Fibroblast of the aortic adventitia (primary cell): ENCODE measurements at places on chromosomes 2 and 18. TPM values are rescaled to one million over a fixed set of nuclear protein-coding genes. Genes with fewer than 3 reads are reported as not detected.

GRCh38 chr2:191029280-191029950 is 15.4 kb upstream of the STAT1 start:
- no peak for DNase-seq

DNA sequence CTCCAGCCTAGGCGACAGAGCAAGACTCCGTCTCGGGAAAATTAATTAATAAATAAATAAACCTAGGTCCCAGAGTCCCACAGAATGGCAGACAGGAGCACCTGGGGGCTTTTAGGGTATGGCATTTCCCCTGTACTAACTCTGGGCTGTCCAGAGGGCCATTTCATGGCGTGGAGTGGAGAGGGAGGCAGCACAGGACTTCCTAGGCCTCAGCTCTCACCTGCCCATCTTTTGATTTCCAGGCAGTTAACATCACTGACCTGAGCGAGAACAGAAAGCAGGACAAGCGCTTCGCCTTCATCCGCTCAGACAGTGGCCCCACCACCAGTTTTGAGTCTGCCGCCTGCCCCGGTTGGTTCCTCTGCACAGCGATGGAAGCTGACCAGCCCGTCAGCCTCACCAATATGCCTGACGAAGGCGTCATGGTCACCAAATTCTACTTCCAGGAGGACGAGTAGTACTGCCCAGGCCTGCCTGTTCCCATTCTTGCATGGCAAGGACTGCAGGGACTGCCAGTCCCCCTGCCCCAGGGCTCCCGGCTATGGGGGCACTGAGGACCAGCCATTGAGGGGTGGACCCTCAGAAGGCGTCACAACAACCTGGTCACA is 5.1 kb downstream of the IL1RN start:
- DNase-seq = no peak

- DNase-seq = no peak
These were observed 25.0 kb upstream of the MAP3K20 start for GRCh38 chr2:173050684-173051083.

- DNase-seq = no peak
These were observed 966 bp downstream of the ADCY3 start for GRCh38 chr2:24919037-24919505.

GRCh38 chr2:112483042-112483473 is 1.1 kb downstream of the TTL start:
- peak; percentile 52 for DNase-seq

Gene PLCL1
- total RNA-seq = 12.4 and 17.7 TPM in 2 replicates

DNA sequence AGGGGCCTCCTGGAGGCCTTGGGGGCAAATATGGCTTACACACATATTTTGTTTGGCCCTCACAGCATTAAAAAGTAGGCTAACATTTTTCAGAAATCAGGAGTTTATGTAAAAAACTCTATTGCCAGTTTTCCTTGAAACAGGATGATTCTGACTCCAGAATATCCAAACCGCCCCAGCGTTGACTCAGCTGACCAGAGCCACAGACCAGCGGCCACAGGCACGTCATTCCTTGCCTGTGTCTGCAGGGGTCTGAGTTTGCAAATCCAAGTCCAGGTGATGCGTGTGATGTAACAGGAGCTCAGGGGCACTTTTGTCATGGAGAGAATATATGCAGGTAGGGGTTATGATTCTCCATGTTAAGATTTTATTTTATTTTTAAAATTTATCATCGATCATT is 79.4 kb upstream of the ALKAL2 start:
- DNase-seq = no peak

Gene UCN
- 0.27 and 1.1 TPM in 2 replicates for total RNA-seq

GRCh38 chr2:168928113-168928831 is 27.2 kb downstream of the G6PC2 start:
- DNase-seq = no peak

DNA sequence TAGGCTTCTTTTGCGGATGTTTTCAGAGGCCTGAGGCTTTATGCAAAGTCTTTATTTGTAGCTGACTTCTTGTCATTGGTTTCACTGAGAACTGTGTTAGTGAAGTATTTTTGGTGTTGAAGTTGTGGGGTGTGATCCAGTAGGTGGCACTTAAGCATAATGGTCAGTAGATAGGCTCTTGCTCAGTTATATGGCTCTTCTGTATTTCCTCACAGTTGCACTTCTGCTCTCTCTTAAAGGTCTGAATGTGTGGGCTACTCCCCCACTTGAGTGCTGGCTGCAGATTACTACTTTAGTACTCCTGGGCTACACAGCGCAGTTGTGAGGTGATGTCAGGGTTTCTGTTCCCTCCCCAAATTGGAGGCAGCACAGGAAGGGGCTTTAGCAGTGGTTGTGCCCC is 133.8 kb upstream of the SCN7A start:
- DNase-seq = no peak

GRCh38 chr2:237210763-237211162 is 125.1 kb downstream of the COPS8 start:
- DNase-seq = no peak

- DNase-seq = no peak
These were observed 585.1 kb upstream of the NETO1 start for GRCh38 chr18:73452866-73453265.

- peak; percentile 90 for DNase-seq
These were observed 80.2 kb downstream of the EFEMP1 start for GRCh38 chr2:55843096-55843993.
